CD4-positive, alpha-beta memory T cell (primary cell): ENCODE measurements at places on chromosomes 4 and X. TPM values are rescaled to one million over a fixed set of nuclear protein-coding genes. Genes with fewer than 3 reads are reported as not detected.

RHOH gene
- 266 TPM for polyA plus RNA-seq

GNRHR gene
- polyA plus RNA-seq, result not detected

HPSE gene
- 5.6 TPM for polyA plus RNA-seq

SSX2 gene
- not detected for polyA plus RNA-seq

SPANXN3 gene
- polyA plus RNA-seq, result not detected

CCDC160 gene
- not detected for polyA plus RNA-seq

ARSJ gene
- not detected for polyA plus RNA-seq

FAM47E gene
- 0.18 TPM for polyA plus RNA-seq

CSAG2 gene
- not detected for polyA plus RNA-seq

PF4V1 gene
- not detected for polyA plus RNA-seq

COL25A1 gene
- polyA plus RNA-seq, result 0.55 TPM

GRPR gene
- polyA plus RNA-seq, result not detected

LEF1 gene
- 307 TPM for polyA plus RNA-seq

FAM9C gene
- not detected for polyA plus RNA-seq

FATE1 gene
- polyA plus RNA-seq, result not detected

MAPK10 gene
- 0.49 TPM for polyA plus RNA-seq

DUX4 gene
- not detected for polyA plus RNA-seq

REELD1 gene
- polyA plus RNA-seq, result not detected

TENM3 gene
- polyA plus RNA-seq, result not detected

POLN gene
- 1.8 TPM for polyA plus RNA-seq

SSX1 gene
- not detected for polyA plus RNA-seq

GLRB gene
- polyA plus RNA-seq, result not detected
